ENCODE measurements at places on chromosomes 7 and 10.

- DNase-seq: no peak
Measured at GRCh38 chr10:8009031-8009430, 45.5 kb upstream of the GATA3 start.

DNA sequence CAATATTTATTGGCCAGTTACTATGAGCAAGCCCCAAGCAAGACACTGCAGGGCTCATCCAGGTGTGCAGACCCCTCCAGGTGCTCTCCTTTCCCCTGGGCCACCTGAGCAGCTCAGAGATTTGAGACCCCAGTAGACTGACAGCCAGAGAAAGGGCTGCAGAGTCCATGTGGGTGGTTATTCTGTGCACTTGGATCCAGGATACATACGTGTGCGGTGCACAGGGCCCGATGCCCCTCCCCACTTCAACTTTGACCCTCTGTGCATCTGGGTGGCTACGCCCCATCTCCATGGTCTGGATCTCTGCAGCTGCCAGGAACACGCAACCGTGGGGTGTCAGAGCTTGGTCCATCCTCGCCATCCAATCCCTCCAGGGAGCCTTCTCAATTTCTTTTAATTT, 72.9 kb downstream of the MKI67 start:
- no peak for DNase-seq

GRCh38 chr7:49624611-49625010, 148.8 kb upstream of the VWC2 start:
- DNase-seq: no peak

DNA sequence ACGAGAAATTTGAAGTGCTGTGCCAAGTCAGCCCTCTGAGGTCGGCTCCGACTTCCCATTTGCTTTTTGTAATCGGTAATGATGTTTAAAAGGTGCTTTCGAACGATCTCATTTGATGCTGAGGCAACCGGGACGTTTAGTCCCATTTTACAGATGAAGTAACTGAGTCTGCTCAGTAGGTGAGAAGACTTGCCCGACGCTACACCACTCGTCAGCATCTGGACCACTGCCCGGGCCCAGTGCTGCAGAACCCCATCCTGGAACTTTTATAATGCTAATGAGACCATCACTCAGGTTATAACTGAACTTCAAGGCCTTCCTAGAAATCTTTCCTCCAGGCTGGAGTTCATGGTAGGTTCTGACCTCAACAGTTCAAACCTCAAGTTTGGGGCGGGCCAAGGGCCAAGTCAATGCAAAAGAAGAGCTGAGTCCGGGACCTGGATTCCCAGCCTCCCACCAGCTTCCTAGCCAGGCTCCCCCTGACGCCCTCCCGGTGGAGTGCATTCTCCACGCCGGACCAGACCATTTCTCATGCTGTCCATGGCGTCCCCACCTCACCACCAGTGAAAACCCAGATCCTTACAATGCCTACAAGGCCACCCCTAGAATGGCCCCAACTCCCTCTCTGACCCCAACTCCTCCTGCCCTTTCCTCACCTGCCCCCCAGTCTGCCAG, 699 bp upstream of the PDLIM1 start:
- no peak for DNase-seq

DNA sequence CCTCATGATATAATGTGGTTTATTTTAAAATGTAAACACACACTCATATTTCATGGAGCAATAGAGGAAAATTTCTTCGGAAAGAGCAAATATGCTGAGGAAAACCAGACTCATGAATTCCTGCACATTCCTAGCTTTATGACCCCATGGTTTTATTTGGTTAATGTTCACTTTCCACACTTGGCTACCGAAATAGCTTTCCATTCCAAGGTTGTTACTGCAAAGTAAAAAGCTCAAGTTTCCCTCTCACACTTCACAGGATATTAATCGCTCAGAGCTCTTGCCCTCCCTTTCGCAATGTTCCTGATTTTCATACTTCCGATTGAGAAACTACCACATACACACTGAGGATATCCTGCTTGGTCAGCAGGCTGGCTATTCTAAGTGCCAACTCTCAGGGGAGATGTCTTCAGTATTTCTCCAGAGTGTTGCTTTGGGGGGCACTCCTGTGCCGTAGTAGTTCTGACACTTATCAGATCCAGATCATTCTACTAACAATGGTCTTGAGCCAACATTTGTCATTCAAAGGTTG, 77.5 kb upstream of the STEAP1B start:
- no peak for DNase-seq

- no peak for DNase-seq
Measured at GRCh38 chr10:121243609-121244241, 354.5 kb downstream of the FGFR2 start.

DNA sequence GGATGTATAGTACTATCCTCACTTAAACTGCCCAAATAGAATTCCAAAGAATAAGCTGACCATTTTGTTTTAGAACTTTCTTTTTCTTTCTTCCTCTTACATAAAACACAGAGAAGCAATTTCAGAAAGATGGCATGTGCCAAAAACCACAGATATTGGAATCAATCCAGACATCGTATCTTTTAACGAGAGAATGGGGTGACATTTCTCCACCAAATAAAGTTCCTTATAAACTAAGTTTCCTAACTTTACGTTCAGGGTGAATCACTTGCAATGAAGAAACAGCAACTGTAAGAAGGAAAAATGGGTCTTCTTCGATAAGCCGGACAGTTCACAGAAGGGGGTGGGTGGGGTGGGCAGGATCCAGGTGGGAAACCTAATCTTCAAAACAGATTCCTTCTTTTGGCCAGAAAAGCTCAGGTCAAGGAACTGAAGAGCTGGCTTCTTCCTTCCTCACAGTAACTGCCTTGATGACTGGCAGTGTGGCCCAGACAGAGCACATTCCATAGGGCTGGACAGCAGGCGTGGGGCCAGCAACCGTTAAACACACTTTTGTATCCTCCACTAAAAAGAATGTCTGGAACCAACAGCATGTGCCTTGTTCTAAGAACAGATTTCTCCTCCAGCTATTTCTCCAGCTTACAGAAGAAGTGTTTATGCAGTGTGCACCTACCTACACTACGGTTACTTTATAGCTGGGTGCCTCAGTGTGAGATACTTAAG, 31.5 kb downstream of the CREB3L2 start:
- DNase-seq: no peak

DNA sequence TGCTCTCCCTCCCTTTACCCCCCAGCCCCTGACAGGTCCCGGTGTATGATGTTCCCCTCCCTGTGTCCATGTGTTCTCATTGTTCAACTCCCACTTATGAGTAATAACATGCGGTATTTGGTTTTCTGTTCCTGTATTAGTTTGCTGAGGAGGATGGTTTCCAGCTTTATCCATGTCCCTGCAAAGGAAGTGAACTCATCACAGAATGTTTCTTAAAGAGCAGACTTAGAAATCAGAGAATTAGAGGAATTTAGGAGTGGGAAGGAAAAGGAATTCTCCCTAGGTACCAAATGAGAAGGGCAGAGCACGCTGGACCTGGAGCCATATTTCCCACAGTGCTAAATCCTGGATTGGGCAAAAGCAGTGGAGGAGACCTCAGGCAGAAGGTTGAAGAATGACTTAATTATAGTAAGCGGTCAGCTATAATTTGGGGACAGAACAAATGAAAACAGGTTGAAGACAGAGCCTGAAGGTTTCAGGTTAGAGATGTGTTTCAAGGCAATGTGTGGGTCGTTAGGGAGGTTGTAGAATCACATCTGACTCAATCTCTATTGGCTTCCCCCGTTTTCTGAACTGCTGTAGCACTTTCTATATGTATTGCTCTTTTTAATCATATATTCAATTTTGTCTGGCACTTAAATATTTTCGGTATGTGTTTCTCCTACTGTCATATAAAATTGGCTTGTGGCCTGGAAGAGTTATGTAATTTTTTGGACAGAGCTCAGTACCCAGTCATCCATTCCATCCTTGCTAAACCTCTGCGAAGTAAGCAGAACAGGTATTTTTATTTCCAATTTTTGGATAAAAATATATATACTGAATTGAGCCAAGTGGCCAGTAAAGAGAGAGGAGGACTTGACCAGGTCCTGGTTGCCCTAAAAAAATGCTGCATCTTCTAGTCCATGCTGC, 210.5 kb upstream of the KLF6 start:
- DNase-seq: no peak

GRCh38 chr10:120177330-120177729, 279.7 kb upstream of the PLPP4 start:
- DNase-seq: no peak

- no peak for DNase-seq
Measured at GRCh38 chr10:99815621-99816020, 33.2 kb downstream of the ABCC2 start.

GRCh38 chr10:83346266-83346910, 792.9 kb upstream of the GHITM start:
- no peak for DNase-seq

DNA sequence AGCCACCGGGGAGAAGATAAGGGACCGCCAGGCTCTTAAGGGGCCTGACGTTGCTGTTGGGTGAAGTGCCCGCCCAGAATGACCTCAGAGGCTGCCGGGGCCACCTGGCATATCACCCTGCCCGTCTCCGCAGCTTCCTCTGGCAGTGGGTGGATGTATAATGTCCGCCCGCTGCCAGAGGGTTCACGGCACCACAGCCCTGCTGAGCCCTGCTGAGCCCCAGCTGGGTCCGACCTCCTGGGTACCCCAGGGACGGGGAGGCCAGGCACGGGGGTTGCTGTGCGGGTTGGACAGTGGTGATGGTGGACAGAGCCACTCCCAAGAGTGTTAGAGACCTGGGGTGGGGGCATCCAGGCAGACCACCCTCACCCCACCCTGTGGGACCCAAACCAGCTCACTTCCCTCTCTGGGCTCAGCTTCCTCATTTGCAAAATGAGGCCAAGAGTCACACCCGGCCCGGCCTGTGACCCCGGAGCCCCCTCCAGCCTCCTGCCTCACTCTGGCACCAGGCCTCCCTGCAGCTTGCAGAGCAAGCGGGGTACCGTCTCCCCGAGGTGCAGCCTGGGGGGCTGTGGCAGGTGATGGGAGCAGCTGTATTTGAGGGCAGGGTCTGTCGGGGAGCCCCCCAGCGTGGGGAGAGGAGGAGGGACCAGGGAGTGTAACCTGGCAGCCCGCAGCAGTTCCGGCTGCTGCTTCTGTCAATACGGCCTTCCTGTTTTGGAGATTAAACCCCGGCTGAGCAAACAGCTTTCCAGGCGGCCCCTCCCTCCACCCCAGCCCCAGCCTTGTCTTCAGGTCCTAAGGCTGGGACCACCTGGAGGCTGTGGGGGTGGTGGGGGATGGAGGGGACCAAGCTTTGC, 8.4 kb upstream of the LFNG start:
- DNase-seq: peak; percentile 79

DNA sequence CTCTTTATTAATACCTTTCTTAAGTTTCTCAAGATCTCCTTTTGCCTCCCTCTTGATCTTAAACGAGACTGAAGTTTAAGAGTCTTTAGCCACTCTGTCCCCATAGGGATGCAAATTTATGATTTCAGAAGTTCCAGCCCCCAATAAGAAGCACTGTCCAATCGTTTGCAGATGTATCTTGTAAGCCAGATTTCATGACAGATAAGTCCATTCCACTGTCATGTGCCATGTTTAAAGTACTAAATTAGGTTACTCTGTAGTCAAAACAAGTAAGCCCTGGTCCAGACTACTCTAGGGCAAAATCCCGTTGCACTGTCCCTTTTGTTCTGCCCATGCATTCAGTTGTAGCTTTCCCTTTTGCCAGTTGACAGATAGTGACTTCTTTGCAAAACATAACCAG, 157.2 kb upstream of the KAT6B start:
- no peak for DNase-seq

GRCh38 chr7:32942415-32943251, 14.6 kb upstream of the FKBP9 start:
- DNase-seq: peak; percentile 81

DNA sequence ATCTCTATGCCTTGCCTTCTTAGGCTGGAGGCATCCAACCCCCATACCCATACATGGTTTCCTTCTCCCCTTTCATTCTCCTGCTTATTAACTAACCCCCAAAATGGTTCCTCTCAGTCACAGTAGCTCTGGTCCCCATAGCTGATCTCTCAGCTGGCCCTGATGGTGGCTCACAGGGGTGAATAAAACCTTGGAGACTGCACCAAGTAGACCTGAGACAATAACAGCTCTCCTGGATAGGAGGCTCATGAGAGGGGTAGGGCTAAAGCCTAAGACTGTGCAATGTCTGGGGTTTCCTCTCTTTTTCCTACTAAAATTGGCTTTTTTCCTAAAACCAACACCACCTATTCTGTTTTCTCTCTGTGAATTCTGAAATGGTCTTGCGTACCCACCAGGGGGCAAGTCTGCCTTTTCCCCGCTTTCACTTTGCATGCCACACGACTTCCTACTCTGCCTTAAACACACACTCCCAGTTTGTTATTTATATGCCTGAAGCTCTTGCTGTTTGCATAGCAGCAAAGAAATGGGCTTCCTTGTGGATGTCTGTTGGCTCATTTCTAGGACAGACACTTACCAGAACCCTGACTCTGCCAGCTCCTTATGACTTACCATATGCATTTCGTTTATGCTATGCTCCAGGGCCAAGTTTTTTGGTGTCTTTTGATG, 18.4 kb upstream of the PON1 start:
- DNase-seq: no peak

- no peak for DNase-seq
Measured at GRCh38 chr7:141013345-141013715, 1.4 kb downstream of the MRPS33 start.

GRCh38 chr7:34022626-34023025, 117.3 kb downstream of the BMPER start:
- no peak for DNase-seq

DNA sequence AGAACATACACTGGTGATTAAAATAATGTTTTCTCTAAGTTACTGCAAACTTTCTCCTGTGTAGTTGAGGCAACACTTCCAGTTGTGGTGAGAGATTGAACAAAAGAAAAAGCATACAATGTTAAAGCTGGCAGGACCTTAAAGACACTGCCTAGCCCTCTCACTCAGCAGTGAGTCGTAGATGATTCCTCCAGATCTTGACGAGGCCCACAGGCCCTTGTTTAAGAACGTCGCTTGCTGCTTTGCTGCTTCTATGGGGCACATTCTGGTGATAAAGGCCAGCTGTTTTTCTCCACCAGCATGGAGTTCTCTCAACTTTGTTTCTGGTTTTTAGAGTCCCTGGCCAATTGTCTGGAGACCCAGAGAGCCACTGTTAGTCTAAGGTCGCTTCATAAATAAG, 2.8 kb upstream of the DENND11 start:
- DNase-seq: no peak

- DNase-seq: no peak
Measured at GRCh38 chr10:132774902-132775863, 10.8 kb downstream of the NKX6-2 start.

DNA sequence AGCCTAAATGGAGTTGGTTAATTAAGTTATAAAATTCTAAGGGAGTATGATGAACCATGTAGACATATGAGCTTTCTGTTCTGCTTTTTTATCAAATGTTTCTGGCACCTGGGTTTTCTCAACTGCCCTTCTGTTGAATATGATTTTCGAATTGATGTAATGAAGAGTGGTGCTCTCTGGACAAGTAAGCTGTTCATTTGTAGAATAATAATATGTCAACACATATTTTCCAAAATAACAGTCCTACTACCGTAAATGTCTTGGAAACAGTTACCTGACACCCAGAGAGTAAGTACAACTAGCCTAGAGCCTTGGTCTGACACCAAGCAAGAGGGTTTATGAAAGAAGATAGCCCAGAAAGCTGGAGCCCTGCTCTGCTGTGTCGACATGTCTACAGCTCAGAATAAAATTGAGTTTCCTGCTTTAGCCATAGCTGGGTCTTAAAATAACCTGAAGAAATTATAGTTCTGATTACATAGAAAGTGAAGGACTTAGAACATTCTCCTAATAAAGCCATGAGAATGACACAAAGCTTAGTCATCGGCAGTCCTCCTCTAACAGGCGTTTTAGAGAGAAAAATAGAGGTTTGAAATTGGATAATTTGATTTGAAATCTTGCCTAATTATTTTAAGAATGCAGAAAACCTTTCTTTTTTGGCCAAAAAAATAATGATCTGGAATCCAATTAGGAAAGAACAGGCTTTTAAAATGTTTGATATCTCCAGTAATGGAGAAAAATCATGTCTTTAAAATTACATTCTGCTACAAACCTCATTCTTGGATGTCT, 25.1 kb downstream of the HDAC9 start:
- DNase-seq: no peak

Data from WERI-Rb-1 (cell line).